ENCODE measurements at places on chromosomes 6 and 20.

DNA sequence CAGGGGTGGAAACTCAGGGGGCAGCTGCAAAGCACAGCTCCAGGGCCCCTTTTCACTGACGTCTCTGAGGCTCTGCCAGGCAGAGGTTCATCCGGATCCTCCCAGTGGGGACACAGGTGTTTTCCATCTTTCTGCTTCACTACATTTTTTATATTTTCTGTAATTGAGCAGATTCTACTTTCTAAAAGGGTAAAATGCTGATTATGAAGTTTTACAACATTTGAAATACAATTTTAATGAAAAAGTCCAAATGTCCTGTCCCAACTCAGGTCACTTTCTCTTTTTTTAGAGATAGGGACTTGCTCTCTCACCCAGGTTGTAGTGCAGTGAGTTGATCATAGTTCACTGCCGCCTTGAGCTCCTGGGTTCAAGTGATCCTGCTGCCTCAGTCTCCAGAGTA lies 41.9 kb downstream of the HLA-A start:
- DNase-seq, result no peak

- no peak for DNase-seq
These were observed 361.1 kb downstream of the NRN1 start for GRCh38 chr6:5645328-5646290.

DNA sequence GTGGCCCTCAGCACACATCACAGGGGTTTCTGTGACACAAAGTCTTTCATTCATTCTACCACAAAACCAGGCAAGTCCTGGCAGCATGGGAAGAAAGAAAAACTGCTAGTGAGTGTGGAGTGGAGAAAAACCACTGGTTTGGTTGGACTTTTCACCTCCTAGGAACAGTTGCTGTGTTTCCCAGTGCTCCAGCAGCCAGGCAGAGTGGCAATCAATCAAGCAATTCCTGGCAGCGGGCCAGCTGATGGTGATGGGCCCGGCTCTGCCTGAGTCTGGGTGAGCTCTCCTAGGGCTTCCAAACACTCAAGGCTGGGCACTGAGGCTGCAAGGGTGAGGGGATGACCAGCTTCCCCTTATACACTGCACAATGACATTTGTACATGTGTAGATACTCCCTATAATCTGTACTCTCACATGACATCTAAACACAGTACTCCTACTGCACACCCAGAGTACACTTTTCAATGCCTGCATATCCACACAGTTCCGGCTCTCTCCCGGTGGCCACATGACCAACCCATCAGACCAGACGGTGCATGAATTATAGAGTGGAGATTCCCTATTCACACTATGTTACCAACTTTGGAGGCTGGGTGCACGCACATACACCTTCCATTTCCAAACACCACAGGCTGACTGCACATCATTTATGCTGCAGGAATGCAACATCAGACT lies 156.6 kb downstream of the UNC5CL start:
- DNase-seq, result no peak

DNA sequence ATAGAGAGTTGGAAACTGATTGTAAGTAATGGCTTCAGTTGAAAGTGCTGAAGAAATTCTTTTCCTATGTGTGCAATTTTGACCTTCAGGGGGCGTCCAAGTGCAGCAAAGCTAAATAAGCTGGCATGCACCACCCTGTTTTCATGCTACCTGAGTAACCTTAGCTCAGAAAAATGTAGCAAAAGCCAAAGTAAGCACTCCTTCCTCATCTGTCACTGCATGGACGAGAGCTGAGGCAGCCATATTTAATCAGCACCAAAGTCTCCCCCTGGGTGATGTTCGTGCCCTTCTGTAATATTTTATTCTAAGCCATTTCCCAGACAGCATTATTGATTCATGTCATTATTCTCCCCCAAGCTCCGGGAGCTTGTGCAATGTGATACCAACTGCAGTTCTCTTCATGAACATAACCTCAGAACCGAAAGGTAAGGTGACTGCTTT lies 123.1 kb downstream of the RPS12 start:
- peak; percentile 31 for DNase-seq

- peak; percentile 47 for DNase-seq
These were observed 3.2 kb upstream of the TREML1 start for GRCh38 chr6:41157323-41157722.

DNA sequence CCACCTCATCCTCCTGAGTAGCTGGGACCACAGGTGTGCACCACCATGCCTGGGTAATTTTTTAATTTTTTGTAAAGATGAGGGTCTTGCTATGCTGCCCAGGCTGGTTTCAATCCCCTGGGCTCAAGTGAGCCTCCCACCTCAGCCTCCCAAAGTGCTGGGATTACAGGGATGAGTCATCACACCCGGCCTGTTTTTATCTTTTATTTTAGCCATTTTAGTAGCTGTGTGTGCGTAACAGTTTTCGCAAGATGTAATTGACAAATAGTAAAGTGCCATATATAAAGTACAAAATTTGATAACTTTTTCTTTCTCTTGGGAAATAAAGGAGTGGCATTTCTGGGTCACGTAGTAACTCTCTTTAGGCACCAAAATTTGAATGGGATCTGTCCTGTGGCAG lies 21.4 kb downstream of the SNAI1 start:
- no peak for DNase-seq

DNA sequence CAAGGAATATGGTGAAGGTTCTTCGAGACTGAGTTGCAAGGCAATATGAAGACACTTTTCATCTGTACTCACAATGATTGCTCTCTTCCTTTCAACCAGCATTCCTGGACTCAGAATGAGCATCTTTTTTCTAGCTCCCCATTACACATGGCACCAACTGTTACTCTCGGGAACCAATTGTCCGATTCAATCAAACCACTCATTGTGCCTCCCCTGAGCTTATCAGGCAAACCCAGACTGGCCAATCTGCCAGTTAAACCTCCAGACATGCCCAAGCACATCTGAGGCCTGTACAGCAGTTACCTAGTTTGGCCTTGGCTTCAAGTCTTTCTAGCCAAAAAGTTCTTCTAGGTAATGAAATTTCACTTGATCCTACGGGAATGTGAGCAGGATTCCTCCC lies 164.1 kb downstream of the ID4 start:
- DNase-seq, result no peak

- DNase-seq, result no peak
These were observed 77.1 kb downstream of the FBXO5 start for GRCh38 chr6:152905551-152906299.

DNA sequence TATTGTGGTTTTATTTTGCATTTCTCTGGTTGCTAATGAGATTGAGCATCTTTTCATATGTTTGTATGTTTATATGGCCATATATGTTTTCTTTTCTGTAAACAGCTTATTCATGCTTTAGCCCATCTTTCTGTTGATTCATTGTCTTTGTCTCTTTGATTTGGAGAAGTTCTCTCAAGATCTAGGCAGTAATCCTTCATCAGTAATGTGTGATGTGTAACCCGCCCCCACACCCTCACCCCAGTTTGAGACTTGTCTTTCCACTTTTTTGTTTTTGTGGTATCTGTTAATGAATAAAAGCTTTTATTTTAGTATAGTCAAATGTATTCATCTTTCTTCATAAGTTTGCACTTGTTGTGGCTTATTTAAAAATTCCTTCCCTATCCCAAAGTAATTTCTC lies 26.0 kb downstream of the ZC3H12D start:
- DNase-seq, result no peak

DNA sequence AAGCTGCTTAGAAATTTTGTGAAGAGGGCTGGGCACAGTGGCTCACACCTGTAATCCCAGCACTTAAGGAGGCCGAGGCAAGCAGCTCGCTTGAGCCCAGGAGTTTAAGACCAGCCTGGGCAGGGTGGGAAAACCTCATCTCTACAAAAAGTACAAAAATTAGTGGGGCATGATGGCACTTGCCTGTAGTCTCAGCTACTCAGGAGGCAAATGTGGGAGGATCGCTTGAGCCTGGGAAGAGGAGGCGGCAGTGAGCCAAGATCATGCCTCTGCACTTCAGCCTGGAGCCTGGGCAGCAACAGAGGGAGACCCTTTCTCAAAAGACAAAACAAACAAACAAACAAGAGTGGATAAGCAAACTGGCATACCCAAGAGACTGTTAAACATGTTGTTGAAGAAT lies 308.3 kb upstream of the ADGRB3 start:
- no peak for DNase-seq

GRCh38 chr6:55668591-55668990 lies 89.6 kb upstream of the HMGCLL1 start:
- DNase-seq, result no peak

DNA sequence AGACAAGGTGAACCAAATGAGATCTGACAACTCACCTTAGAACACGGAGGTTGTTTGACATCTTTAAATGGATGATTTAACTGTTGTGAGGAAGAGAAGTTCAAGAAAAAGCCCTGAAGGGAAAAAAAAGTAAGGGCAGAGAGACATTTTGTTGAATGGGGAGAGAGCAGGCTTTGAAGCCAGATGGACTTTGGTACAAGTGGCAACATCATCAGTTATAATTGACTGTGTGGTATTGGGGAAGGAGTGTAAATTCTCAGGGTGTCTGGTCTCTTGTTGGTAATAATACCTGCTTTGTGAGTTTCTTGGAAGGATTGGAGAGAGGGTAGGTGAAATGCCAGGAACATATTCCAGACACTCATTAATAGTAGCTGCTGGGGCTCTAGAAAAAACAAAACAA lies 21.6 kb downstream of the OGFRL1 start:
- DNase-seq, result no peak

Data from globus pallidus (tissue), 1 donor.